ENCODE measurements at places on chromosomes 1 and 21. TPM values are rescaled to one million over a fixed set of nuclear protein-coding genes. Genes with fewer than 3 reads are reported as not detected.

PRKAA2 gene
- polyA plus RNA-seq: 19.1 TPM

CCDC181 gene
- 8.5 TPM for polyA plus RNA-seq

LMOD1 gene
- polyA plus RNA-seq: 4.1 TPM

SPRR1A gene
- not detected for polyA plus RNA-seq

SLC44A3 gene
- 62.1 TPM for polyA plus RNA-seq

GJC2 gene
- 0.59 TPM for polyA plus RNA-seq

Data from renal pelvis (tissue), 12 donors.